ENCODE measurements at places on chromosomes 16 and 17. TPM values are rescaled to one million over a fixed set of nuclear protein-coding genes. Genes with fewer than 3 reads are reported as not detected.

Gene CACNG3
- not detected for polyA plus RNA-seq

Gene NPIPA7
- 17.8 TPM for polyA plus RNA-seq

Gene KRTAP4-3
- not detected for polyA plus RNA-seq

Gene DRC3
- polyA plus RNA-seq = 4.8 TPM

Gene TMEM256
- polyA plus RNA-seq = 60.5 TPM

Gene GPRC5B
- 78.8 TPM for polyA plus RNA-seq

Gene SEPTIN1
- polyA plus RNA-seq = 2.0 TPM

Gene CDH15
- polyA plus RNA-seq = 171 TPM

Gene KDM6B
- polyA plus RNA-seq = 16.5 TPM

Gene EVI2B
- 3.3 TPM for polyA plus RNA-seq

Gene HSPB9
- 0.24 TPM for polyA plus RNA-seq

Gene DNAH9
- polyA plus RNA-seq = 0.48 TPM

Gene EFCAB13
- polyA plus RNA-seq = 6.6 TPM

Gene SLC2A4
- polyA plus RNA-seq = 9.5 TPM

Gene HBZ
- polyA plus RNA-seq = 9.4 TPM

Gene KRTAP3-1
- not detected for polyA plus RNA-seq

Gene PPM1E
- polyA plus RNA-seq = 0.85 TPM

Gene CCL5
- polyA plus RNA-seq = 0.75 TPM

Gene PRAC2
- not detected for polyA plus RNA-seq

Gene ST6GALNAC1
- 0.30 TPM for polyA plus RNA-seq

Gene HOXB1
- polyA plus RNA-seq = not detected

Gene RUNDC3A
- 4.0 TPM for polyA plus RNA-seq

Gene CHRNE
- polyA plus RNA-seq = 1.4 TPM

Measured in muscle of leg (tissue), 16 donors.